ENCODE measurements at places on chromosomes 3 and 15.

DNA sequence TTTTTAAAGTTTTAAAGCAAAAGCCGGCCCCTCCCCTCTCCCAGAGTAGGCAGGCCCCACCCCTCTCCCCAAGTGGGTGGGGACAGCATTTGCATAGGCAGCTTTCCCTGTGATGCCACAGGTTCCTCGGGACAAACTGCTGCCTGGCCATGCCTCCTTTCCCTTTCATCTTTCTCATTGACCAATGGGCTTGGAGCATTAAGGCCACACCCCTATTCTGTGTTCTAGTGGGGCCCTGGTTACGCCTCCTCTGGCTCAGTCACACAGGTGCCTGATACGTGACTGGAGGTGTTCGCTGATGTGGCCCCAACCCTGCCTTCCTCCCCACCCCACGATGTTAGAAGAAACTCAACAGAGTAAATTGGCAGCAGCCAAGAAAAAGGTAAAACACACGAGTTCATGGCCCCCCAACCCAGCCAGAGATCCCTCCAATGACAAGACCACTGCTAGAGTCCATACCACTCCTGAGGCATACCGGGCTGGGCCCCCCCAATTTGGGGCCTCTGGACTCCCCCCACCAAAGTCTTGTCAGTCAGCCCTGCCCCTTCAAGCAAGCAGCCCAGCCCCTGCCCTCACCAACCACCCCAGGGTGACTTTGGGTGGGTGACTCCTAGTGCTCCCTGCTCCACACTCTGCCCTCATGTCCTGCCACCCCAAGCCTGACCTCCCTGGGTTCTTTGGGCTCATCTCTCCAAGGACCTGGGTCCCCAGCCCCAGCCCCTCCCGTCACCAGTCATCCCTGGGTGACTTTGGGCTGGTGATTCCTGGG lies 62.8 kb upstream of the CSPG4 start:
- DNase-seq: no peak

DNA sequence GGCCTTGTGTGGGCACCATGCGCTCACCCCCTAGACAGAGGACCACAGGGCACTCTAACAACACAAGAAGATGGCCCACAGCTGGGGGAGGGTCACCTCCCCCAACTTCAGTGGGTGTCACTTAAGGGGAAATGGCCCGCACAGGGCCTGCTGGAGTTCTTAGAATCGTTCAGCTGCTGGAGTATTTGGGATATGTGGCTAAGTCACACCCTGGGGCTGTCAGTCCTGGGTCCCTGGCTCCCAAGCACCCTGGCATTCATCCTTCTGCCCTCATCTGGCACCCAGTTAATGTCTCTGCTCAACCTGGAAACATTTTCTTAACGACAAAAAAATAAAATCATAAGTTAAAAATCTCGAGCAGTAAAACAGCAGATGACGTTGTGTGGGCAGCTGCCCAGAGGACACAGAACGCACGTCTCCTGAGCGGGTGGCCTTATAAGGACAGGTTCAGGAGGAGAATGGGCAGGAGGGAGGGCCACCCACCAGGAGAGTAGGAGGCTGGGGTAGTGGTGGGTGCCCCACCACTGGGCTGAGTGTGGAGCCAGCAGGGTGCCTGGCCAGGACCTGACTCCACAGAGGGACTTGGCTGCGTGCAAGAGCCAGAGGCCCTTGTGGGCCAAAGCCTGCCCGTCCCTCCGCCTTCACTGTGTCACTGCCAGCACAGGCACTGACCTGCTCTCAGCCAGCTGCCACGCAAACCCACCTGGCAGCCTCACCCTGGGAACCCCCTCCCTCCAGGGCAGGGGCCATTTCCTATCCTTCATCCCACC lies 11.5 kb downstream of the KBTBD13 start:
- DNase-seq: no peak

- DNase-seq: no peak
Observed at GRCh38 chr3:181432992-181433391, 278.7 kb upstream of the SOX2 start.

GRCh38 chr15:92883163-92883875 lies 16.8 kb upstream of the CHD2 start:
- DNase-seq: no peak

- no peak for DNase-seq
Observed at GRCh38 chr15:89167267-89168176, 53.9 kb downstream of the RLBP1 start.

- no peak for DNase-seq
Observed at GRCh38 chr3:76222201-76222600, 436.9 kb upstream of the ZNF717 start.

GRCh38 chr3:42804831-42805132 lies 492 bp upstream of the HIGD1A start:
- no peak for DNase-seq

DNA sequence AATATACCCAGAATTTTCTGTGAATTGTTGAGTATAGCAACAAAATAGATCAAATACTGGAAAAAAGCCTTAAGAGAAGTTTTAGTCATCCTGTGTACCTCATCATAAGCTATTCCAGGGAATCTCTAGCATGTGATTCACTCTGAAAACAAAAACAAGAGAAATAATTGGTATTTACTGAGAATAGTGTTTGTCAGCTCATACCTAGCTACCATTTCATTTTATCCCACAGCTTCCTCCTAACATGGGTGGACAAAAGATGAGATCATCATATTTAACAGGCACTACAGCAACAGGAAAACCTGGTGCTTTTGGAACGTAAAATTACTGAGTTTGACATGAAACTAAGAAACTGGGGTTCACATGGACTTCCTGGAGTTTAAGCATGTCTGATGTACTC lies 753.5 kb upstream of the NECTIN3 start:
- no peak for DNase-seq

GRCh38 chr15:88648357-88649214 lies 9.8 kb downstream of the ISG20 start:
- DNase-seq: peak; percentile 41

GRCh38 chr3:127816783-127817405 lies 5.4 kb downstream of the MGLL start:
- no peak for DNase-seq
